Smooth muscle cell of the pulmonary artery (primary cell): ENCODE measurements at places on chromosomes 12 and 14. TPM values are rescaled to one million over a fixed set of nuclear protein-coding genes. Genes with fewer than 3 reads are reported as not detected.

TAS2R9 gene
- not detected in 2 replicates for total RNA-seq

CISTR gene
- total RNA-seq: not detected in 2 replicates

NFYB gene
- 20.3 and 26.7 TPM in 2 replicates for total RNA-seq

SCN8A gene
- total RNA-seq: 19.2 and 33.1 TPM in 2 replicates

OTX2 gene
- not detected in 2 replicates for total RNA-seq
